Left lobe of liver (tissue), 2 donors: ENCODE measurements at places on chromosomes 11 and 22.
A peak's percentile ranks its signal among the peaks of the same experiment; 100 is the strongest.

DNA sequence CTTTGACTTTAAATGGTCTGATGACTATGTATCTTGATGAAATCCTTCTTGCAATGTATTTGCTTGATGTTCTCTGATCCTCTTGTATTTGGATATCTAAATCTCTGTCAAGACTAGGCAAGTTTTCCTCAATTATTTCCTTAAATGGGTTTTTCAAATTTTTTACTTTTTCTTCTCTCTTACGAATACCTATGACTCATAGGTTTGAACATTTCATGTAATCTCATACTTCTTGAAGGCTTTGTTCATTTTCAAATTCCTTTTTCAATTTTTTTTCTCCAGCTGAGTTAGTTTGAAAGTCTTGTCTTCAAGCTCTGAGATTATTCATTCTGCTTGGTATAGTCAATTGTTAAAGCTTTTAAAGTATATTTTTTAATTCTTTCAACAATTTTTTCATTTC, 13.1 kb downstream of the OR10W1 start:
- DNase-seq = no peak

GRCh38 chr11:16195651-16196050, 160.7 kb downstream of the SOX6 start:
- no peak for DNase-seq

DNA sequence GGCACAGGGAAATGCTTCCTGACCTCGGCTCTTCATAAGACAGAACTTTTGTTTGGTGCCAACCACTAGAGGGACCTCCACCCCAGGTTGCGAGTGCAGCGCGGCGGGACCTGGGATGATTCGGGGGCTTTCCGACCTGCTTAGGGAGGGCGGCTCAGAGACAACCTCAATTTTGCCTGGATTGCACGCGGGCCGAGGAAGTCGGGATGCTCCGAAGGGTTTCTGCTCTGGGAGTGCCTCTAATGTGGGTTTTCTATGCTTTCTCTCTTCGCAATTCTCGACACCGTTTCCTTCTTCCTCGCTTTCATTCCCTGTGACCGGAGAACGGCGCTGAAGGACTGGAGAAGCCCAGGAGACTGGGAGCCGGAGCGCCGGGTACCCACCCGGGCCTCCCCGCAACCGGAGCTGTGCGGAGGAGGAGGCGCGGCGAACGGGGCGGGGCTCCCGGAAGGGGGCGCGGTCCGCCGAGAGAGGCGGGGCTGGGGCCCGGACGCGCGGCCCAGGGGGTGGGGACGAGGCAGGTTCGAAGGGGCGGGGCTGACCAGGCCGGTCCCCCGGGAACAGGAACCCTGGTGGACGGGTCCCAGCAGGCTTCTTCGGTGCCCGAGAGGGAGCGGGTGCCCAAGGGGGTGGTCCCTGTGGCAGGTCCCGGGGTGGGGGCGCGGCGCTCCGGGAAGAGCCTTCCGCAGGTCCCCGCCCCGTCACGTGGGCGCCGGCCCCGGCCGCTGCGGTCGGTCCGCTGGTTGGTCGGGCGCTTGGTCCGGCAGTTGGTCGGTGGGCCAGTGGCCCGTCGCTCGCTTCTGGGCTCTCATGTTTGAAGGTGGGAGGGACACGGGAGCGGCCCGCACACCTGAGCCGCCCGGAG, at the start of gene PPFIBP2:
TSS of gene PPFIBP2 (plus strand) at position 766 of the 865 bp plus-strand sequence. CDS start 35,477 bp downstream, outside the sequence.
- DNase-seq = peak; percentile 96

DNA sequence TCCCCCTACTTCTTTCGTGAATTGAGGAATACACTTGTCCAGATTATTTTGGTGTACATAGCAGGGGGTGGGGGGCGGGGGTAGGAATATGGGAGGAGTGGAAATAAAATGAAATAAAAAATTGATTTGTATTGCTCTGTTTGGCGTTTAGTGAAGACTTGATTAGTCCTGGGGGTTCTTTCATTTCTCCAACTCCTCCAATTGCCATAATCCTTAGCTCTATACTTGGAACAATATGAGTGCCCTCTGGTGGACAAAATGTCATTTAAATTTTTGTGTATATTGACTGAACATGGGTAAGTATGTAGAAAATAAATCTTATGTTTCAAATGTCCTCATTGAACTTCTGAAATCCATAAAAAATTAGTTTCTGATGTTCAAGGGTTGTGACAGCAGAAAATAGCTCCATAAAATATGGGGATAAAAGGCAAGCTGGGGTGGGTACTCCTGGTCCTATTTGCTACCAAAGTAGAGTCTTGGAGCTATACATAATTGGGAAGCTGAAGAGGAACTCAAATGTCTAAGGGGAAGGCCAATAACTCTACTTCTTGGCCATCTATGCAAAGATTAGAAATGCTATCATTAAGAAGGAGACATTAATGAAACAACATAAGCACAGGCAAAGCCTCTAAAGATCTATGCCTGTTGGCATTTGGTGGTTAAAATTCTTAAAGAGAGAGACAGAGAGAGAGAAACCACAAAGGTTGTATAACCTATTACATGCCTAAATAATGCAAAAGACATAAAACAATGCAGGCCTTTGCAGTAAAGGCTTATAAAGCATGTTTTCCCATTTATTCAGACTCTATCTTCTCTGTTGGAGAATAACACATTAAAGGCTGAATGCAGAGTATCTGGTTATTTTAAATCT, 421.6 kb downstream of the METTL15 start:
- no peak for DNase-seq

DNA sequence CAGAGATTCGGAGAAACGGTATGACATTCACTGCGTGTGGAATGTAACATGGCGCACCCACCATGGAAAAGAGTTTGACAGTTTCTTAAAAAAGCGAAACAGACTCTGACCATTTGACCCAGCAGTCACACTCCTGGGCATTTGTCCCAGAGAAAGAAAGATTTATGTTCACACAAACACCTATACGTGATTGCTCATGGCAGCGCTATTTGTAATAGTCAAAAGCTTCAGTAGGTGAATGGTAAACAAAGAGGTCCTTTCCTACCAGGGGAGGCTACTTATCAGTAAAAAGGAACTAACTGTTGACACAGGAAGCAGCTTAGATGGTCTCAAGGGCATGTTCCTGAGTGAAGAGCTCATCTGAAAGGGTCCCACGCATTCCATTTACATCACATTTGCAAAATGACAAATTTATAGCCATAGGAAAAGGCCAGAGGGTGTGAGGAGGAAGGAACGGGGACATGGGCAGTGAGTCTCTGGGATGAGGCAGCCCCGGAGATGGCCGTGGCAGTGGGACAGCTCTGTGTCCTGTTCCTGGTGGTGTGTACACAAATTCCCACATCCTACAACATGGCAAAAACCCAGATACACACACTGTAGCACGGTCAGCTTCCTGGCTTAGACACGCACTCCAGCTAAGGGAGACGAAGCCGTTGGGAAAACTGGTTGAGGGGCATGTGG, 14.6 kb upstream of the KRTAP5-6 start:
- peak; percentile 56 for DNase-seq
